ENCODE measurements at places on chromosomes 1 and 21. TPM values are rescaled to one million over a fixed set of nuclear protein-coding genes. Genes with fewer than 3 reads are reported as not detected.

DNA sequence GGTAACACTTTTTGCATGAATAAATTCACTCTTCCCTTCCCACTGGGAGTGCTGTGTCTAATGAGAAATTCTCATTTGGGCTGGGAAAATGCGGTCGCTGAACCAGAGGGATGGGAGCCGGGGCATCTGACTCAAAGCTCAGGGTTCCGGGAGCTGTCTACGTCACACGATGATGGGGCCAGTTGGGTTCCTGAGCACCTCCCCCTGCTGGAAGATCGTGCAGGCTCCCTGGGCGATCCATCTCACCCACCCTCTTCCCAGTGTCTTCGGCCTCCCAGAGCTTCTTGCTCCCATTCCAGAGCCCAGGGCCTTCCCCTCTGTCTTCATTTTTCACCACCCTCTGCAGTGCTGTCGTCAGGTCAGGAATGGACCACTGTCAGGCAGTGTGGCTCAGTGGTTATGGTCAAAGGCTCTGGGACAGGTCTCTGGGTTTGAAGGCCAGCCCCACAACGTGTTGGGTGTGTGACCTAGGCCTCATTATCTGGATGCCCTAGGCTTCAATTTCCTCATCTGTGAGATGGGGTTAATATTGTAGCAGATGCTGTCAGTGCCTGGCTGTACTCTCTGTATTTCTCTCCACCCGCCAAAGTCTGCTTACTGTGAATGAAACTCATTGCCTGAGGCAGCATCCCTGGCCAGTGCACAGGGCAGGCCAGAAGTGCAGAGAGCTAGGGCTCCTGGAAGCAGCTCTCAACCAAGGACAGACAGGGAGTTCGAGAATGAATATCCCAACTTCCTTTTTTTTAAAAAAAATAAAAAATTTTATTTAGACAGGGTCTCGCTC, 31.8 kb downstream of the IGSF21 start:
- no peak for DNase-seq

DNA sequence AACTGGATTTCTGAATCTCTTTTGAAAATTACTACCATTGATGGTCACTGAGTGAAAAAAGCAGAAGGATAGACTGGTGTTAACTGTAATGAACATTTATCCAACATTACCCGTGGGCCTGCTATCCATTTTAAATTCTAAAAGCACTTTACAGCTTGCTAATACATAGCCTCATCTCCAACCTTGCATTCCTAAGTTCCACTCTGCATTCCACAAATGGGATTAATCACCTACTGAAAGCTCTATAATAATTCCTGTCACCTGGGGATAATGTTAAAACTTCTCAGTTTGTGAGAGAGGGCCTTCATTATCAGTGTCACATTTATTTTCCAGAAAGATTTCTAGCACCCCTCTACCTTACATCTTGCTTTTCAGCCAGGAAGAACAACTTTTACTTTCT, 38.2 kb downstream of the PTPRC start:
- DNase-seq: no peak

- no peak for DNase-seq
Observed at GRCh38 chr1:22829309-22829989, 118.8 kb downstream of the EPHB2 start.

DNA sequence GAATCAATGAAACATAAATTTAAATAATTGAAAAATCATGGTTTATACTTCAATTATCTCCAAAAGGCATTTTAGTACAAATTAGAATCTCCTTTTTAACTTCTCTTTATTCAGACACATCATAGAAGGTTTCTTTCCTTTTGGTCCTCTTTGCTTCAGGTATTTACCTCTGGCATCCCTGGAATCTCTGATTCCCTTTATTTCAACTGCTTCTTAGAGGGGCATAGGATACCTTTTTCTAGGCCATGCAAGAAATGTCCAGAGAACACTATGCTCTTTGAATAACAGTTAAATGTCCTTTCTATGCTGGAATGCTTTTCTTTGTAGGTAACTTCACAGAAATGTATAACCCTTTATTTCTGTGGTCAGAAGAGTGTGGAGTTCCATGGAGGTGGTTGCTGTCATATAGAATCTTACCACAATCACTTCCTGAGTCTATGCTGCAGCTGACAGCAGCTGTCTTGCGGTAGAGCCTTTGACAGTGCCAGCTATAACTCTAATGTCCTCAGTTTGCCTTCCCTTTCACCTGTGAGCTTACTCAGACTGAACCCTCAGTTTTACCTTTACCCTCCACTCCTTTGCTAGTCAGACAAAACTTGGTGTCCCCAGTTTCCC, 8.6 kb downstream of the LAMC2 start:
- DNase-seq: no peak

EPHA8 gene
- total RNA-seq: not detected
